ENCODE measurements at places on chromosomes 5 and 9.

GRCh38 chr5:126460977-126461376, 37.8 kb downstream of the GRAMD2B start:
- DNase-seq, result no peak

DNA sequence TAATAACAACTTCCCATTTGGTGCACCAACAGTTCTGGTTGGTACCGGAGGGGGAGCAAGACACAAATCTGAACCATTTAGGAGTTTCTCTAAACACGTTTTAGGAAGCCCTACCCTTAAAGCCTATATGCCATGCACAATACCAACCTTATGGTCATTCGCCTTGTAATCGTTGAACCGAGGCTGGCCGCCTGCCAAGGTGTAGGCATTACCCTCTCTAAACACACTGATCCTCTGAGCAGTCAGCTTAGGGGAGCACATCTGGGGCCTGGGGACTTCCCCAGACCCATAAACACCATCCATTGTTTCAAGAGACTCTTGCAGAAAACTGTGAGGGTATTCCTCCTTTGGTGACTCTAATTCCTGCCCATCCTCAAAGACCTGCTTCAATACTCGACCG, 328 bp downstream of the GRXCR2 start:
- no peak for DNase-seq

GRCh38 chr9:87179553-87180340, 232.4 kb upstream of the GAS1 start:
- no peak for DNase-seq

GRCh38 chr5:10921160-10921559, 160.1 kb upstream of the DAP start:
- no peak for DNase-seq

DNA sequence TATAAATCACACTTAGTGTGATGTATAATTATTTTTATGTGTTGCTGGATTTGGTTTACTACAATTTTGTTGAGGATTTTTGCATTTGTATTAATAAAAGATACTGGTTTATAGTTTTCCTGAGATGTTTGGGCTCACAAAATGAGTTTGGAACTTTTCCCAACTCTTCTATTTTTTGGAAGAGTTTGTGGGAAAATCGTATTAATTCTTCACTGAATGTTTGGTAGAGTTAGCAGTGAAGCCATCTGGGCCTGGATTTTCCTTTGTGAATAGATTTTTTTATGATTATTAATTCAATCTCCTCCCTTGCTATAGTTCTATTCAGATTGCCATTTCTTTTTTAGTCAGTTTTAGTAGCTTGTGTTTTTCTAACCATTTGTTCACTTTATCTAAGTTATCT, 201.7 kb upstream of the NFIL3 start:
- DNase-seq, result peak; percentile 3

- DNase-seq, result no peak
Measured at GRCh38 chr5:111975133-111975532, 218.1 kb upstream of the NREP start.

GRCh38 chr9:105636331-105636730, 25.9 kb upstream of the TAL2 start:
- DNase-seq, result no peak

DNA sequence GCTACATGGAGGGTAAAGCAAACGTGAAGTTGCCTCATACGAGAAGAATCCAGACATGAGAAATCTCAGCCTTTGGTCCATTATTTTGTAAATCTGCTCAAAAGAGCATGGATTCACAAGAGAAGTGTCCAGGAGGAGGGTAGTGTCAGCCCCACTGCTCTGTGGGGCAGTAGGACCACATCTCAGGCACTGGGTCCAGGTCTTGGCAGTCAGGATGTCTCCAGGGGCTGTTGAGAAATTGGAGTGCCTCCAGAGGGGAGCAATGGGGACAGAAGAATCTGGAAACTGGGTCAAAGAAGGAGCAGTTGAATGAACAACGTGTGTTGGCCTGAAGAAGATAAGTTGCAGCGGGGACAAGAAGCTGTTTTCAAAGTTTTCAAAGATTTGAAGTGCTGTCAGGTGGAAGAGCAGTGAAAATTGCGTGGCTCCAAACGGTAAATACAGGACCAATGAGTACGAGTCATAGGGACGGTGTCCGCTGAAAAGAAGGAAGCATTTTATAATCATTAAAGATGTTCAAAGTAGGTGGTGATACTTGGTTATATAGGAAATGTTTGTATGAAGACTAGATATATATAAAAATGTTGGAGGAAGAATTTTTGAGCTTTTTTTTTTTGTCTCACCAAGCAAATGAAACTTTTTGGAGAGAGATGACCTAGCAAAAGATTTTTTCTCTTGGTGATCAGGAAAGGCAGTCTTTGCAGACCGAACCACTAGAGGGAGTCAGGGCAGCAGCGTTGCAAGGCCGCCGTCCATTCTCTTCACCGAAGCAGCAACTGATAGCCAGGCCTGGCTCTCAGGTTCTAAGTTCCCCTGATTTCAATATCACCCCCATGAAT, 57.1 kb upstream of the ZBED3 start:
- DNase-seq, result peak; percentile 69

DNA sequence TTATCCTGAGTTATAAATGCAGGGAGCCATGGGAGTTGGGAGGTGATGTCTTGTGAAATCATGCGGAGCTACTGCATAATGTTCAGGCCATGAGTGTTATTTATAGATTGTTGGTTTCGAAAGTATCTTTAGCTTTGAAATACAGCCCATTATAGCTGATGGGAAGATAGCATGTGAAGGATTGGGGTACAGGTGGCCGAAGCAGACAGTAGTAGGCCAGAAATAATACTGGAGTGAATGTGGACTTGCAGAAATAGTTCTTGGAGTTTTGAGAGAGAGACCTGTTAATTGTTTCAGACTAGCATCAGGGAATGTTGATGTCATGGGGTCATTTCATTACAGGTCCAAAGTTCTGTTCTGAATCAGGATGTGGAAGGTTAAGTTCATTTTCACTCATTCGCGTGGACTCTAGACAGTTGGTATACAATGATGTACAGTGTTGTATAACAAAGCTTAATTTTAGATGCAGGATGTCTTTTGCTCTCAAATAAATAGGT, 3.8 kb downstream of the ATP6V1G1 start:
- DNase-seq, result no peak

DNA sequence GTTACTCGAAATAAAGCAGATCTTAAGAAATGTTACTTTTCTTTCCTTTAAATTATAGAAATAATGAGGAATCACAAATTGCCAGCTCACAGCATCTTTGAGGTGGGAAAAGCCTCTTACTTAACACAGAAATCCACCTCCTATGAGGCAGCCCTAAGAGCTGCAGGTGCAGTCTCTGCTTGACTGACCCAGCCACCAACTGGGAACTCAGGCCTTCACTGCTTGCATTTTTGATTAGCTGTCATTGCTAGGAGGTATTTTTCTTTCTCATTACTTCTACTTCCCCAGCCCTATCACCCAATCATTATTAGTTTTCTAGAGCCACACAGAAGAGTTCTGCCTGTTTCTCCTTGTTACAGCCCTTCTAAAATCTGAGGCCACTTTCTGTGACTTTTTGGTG, 416.5 kb upstream of the KLF4 start:
- no peak for DNase-seq

- DNase-seq, result no peak
Measured at GRCh38 chr9:38727497-38728001, 7.6 kb upstream of the FAM240B start.

- no peak for DNase-seq
Measured at GRCh38 chr9:127523312-127523851, 72.1 kb downstream of the LRSAM1 start.

- no peak for DNase-seq
Measured at GRCh38 chr9:83934569-83935275, 13.5 kb upstream of the KIF27 start.

DNA sequence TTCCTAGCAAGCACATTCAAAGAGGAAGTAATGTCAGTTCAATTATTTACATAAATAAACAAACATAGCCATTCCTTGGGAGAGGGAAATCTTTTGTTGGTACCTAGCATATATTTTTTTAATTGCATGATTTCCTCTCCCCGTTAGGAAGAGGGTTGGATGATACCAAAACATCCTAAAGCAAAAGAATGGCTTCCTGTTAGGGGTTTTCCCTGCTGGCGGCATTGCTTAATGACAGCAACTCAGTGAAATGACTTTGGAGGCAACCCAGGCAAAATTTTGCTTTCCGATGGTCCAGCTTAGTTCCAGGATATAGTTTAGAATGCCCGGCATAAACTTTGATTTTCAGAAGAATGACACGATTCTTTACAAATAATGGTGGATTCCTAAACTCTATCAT, 73.2 kb downstream of the MAT2B start:
- no peak for DNase-seq

GRCh38 chr9:3262826-3263529, 262.8 kb downstream of the RFX3 start:
- no peak for DNase-seq

DNA sequence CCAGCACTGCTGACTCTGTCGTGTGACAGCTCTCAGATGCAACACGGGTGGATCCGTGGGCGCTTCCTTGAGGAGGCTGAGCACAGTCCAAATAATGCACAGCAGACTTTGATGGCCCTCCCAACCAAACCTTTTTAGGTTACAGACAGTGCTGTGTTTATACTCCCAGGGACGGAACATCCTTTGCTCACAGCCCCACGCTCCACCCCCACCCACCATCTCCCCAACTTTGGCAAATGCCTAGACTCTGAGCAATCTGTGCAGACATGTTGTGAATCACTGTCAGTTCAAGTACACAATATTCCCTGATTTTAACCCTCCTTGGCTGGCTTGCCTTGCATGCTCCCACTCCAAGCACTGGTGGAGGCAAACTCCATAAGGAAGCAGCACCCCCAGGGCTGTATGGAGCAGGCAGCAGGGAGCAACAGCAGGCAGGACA, 324.6 kb downstream of the MLLT3 start:
- DNase-seq, result no peak

DNA sequence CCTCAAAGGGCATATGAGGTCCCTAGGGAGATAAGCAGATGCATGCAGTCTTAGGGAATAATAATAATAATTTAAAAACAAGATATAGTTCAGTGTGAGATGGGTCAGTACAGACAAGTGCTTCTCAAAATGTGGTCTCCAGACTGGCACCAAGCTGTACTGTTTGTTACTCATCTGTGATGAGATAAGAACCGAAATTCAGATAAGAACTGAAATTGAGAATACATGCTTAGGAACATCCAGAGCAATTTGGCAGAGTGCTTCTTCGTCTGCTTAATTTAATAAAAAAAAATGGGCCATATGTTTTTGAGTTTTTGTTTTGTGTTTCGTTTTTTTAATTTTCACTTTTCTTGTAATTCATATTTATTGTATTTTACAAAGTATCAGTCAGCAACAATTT, 86.5 kb upstream of the SGCD start:
- DNase-seq, result no peak

DNA sequence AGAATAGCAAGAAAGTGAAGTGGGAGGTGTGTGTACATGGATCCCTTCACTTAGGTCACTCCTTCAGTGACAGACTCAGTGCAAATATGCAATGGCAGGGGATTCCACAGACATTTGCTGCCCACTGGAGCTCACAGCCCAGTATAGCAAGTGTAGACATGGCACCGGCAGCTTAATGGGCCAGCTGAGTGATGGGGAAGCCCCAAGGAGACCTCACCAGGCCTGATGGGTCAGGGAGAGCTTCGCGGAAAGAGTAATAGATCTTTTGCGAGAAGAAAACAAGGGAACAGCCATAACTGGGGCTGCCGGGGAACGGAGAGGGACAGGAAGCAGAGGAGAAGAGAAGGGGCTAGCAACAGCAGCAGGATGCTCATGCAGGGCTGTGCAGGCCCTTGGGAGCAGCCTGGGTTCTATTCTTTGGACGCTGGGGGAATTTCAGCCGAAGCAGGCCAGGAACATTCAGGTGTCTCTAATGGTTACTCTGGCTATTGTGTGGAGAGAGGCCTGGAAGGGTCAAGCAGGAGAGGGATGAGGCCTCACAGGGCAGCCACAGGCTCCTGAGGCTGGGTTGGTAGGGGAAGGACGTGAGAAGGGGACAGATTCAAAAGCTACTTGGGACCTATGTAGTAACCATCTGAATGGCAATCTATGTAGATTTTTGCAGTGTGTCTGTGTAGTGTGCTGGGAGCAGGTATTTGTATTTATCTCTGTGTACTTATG, 27.0 kb downstream of the TCF7 start:
- no peak for DNase-seq

DNA sequence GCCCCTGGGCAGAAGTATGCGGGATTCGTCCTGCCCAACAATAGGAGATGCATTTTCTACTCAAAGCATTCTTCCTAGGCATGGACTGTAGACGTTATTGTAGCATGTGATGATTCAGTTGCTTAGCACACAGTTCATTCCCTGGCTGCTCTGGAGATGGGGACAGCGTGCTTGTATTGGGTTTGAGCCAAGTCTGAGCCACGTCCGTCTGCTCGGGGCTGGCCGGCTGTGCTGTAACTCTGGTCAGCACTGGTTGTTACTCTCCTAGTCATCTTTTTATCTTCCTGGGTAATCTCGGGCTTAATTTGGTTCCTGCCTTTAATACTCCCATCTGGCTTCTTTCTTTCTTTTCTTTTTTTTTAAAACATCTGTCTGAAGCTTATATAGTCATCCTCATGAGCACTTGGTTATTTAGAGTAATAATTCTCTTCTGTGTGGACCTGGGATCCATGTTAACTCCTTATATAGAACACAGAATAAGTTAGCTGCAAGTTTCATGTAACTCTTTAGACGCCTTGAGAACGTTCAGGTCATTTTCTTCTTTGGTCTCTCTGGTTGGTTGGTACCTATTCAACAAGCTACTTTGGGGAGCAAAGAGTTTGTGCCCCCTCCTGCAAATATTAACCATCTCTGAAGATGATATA, 118.8 kb upstream of the RPS23 start:
- peak; percentile 33 for DNase-seq

- no peak for DNase-seq
Measured at GRCh38 chr5:141951332-141951781, 6.6 kb downstream of the PCDH12 start.

- no peak for DNase-seq
Measured at GRCh38 chr5:95810305-95811125, 12.0 kb downstream of the GLRX start.

- no peak for DNase-seq
Measured at GRCh38 chr5:150645070-150645700, 4.7 kb downstream of the SYNPO start.

GRCh38 chr5:52428977-52429489, 358.7 kb upstream of the ITGA1 start:
- no peak for DNase-seq

Measured in spinal cord (tissue), 10 donors.